ENCODE measurements at places on chromosomes 5 and 9.

- DNase-seq: no peak
These were observed 619.3 kb downstream of the TLE4 start for GRCh38 chr9:80191108-80191507.

GRCh38 chr9:27125030-27125429 is 16.0 kb downstream of the TEK start:
- no peak for DNase-seq

DNA sequence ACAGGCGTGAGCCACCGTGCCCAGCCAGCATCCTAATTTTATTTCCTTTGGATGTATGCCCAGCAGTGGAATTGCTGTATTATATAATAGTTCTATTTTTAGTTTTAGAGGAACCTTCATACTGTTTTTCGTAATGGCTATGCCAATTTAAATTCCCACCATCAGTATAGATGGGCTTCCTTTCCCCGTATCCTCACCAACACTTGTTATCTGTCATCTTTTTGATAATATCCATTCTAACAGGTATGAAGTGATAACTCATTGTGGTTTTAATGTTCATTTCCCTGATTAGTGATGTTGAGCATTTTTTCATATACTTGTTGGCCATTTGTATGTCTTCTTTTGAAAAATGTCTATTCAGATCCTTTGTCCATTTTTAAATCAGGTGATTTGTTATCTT is 13.0 kb downstream of the F2R start:
- DNase-seq: no peak

- DNase-seq: no peak
These were observed 1.6 kb downstream of the ZNF366 start for GRCh38 chr5:72505539-72506157.

DNA sequence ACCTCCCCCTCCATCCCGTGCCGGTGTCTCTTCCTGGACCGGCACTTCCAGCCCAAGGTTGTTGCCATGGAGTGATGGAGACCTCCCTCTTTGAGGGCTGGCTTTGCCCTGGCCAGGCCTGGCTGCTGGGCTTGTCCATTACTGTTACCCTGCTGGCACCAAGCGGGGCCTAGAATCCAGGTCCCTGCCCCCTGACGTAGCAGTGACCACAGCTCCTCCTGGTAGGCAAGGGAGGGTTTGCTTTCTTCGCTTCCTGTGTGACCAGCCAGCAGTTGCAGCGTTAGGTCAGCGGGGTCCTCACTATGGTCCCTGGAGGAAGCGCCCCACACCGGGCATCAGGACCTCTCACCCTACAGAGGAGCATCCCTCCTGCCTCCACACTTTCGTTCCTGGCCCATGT is 146.7 kb upstream of the COL5A1 start:
- no peak for DNase-seq

DNA sequence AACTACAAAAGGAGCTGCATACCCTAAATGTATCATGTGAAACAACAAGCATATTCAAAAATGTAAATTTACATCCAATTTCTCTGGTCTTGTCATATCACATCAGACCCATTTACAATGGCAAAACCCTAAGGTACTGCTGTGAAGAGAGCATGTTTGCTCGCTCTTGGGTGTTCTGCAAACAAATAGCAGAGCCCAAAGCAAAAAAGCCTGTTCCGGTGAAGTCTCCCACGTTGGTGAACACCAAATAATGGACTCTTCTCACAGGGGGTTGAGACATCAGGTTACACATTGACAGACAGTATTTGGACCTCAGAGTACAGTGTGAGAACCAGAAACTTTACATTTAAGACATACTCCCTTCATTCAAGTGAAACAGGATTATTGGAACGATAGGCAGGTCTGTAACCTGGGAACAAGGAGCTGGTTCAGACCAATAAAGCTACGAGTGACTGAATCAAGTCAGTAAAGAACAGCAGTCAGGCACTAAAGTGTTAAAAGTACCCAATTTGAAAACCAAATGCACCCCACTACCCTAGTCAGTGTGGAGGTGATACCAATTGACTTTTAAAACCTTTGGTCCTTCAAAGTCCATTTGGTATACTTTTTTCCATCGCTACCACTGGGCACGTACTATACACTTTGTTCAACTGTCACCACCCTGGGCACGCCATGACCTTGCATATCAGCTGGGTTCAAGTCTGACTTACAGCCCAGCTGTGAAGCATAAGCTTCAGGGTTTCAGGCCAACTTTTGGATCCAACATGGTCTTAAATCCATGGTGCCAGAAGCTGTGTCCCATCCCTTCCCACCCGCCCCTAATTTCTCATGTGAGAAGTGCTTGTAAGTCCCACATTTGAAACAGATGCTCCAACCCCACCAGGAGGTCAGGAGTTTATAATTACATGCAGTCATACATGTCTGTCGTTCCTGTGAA is 36.4 kb downstream of the ETF1 start:
- DNase-seq: no peak

GRCh38 chr5:151480384-151481293 is 33.2 kb downstream of the SLC36A1 start:
- DNase-seq: no peak

- DNase-seq: no peak
These were observed 412 bp downstream of the IZUMO3 start for GRCh38 chr9:24545285-24545684.
